ENCODE measurements at places on chromosomes 1 and 21.

DNA sequence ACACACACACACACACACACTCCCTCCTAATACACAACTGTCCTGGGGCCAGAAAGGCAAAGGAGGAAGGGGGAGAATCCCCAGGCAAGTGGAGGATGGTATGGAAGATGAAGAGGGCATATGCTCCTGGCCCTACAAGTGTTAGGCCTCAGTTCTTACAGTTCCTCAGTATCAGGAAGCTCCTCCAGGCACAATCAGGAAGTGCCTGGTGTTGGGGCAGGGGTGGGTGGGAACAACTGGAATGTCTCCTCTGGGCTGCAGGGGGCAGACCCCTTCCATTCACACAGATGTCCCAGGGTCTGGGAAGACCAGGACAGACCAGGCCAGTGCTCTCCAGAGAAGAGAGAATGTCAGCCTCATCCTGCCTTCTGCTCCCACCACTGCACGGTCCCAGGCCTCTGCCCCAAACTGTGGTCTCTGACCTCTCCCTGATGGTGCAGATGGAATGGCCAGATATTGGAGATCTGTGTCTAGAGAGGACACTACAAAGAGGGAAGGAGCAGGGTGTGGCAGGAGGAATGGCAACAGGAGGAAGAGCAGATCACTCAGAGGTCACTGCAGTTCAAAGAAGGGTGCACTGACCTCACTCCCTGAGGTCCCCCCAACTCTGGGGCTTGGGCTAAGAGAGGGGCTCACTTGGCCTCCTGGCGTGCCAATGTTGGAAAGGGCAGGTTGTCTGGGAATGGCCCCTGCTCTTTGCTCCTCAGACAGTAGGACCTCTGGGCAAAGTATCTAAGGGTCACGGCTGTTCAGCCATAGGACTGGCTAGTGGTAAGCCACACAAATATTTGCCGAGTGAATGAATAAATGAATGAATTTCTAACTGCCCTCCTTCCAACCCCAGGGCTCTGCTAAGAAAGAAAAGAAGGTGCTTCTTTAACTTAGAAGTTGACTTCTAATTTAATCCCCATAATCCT, 2.5 kb upstream of the DENND2D start:
- DNase-seq = no peak

- DNase-seq = no peak
These were observed 244.4 kb downstream of the PBX1 start for GRCh38 chr1:164803366-164803765.

DNA sequence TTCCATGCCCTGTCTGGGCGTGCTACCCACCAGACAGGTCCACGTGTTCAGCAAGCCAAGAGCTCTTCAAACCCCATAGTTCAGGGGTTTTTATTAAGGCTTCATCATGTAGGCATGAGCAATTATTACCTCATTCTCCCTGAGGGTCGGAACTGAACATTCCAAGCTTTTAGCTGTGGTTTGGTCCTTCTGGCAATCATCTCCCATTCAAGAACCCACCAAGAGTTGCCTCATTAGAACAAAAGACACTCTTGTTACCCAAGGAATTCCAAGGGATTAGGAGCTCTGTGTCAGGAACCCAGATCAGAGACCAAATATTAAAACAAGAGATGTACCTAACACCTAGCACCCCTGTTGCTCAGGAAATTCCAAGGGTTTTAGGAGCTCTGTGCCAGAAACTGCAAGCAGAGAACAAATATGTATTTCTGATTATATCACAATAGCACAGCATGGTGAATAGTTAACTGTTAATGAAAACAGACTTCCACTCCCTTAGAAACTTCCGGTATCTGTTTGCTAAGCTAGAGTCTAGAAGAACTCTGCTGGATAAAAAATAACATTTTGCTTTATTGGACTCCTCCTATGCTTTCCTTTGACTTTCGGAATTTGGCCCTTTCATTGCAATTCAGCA, 201.2 kb upstream of the L1TD1 start:
- DNase-seq = no peak

GRCh38 chr1:1927751-1928150, 8.7 kb upstream of the TMEM52 start:
- DNase-seq = no peak

- no peak for DNase-seq
These were observed 31.7 kb downstream of the ELK4 start for GRCh38 chr1:205600085-205600484.

- DNase-seq = no peak
These were observed 5.6 kb downstream of the CRCT1 start for GRCh38 chr1:152519851-152520250.

- DNase-seq = no peak
These were observed 3.4 kb downstream of the ATP1A4 start for GRCh38 chr1:160154790-160155189.

DNA sequence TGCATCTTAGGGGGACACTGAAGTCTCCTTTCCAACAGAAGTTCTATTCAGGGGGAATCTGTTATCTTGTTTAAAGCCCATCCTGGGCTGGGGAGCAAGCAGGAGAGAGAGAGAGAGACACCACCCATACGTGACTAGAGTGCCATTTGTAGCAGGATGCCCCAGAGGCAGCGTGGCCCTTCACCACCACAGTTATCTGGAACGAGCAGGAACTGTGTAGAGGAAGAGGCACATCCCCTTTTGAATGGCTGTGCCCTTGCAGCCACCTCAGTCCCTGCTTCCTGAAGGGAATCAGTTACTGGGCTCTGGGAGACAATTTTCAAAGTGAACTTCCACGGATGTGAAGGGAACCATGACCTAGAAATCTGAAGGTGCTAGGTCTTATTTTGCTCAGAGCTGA, 19.4 kb upstream of the LAMTOR5 start:
- DNase-seq = no peak

- DNase-seq = peak; percentile 57
These were observed 369.6 kb upstream of the USP24 start for GRCh38 chr1:55584526-55585401.

GRCh38 chr1:108886292-108886691, 9.5 kb downstream of the GPSM2 start:
- DNase-seq = no peak

- no peak for DNase-seq
These were observed 71.7 kb upstream of the SIM2 start for GRCh38 chr21:36627242-36627641.

DNA sequence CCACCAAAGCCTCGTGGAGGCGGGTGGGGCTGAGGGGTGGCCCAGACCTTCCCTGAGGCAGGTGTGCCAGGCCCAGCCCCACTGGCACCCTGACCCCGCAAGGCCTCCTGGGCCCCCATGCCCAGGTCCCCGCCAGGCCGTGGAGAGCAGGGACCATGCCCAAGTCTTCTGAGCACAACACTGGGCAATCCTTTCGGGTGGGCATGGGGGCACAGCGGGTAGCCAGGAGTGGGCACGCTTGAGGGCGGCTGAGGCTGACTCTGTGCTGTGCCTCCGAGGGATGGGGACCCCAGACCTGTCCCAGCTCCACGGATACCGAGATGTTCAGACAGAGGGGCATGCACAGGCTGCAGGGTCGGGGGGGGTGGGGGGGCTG, 12.9 kb downstream of the CFAP410 start:
- DNase-seq = no peak

Data from NCI-H1436 (cell line).